ENCODE measurements at places on chromosomes 12 and 14.

- DNase-seq: no peak
These were observed 20.6 kb upstream of the PYGL start for GRCh38 chr14:50964683-50965390.

DNA sequence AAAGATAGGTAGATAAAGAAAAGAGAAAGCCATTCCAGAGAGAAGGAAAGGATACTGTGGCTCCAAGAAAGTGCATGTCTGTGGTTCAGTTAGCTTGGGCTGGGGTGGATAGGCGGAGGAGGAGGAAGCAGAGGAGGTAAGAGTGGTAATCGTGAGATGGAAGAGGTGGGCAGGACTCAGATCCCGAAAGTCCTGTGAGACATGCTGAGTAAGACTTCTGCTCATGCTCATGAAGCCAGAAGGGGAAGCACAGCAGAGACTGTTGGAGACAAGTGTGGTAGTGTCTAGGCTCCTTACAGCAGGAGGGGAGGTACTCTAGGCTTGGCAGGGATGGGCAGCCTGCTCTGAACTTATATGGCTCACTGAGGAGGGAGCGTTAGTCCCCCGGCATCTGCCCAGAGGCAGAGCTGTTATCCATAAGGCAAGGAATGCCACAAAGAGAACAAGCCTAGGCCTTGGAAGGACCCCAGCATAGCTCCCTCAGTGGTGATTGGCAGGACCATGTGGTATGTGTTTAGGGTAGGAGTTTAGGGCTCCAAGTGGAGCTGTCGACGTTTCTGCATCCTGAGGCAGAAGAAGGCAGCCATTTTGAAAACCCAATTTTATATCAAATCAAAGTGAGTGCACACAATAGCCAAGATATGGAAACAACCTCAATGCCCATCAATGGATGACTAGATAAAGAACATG lies 135.3 kb downstream of the SMOC1 start:
- no peak for DNase-seq

GRCh38 chr14:81716953-81717352 lies 183.3 kb upstream of the SEL1L start:
- DNase-seq: no peak

- DNase-seq: no peak
These were observed 393.1 kb upstream of the NOVA1 start for GRCh38 chr14:26990946-26991345.

DNA sequence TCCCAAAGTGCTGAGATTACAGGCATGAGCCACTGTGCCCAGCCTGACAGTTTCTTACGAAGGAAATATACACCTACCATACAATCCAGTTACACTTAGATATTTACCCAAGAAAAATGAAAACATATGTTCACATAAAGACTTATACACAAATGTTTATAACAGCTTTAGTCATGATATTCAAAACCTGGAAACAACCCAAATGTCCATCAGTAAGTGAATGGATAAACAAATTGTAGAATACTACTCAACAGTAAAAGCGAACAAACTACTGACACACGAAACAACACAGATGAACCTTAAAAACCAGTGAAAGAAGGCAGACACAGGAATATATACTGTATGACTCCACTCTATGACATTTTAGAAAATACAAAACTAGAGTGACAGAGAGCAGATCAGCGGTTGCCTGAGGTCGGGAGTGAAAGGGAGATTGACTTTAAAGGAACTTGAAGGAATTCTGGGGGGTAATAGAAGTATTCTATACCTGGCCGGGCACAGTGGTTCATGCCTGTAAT lies 83.6 kb downstream of the SPRING1 start:
- DNase-seq: no peak

Data from hematopoietic multipotent progenitor cell treated with erythropoietin and hydrocortisone succinate and interleukin-3 and kit ligand, for 17 days (in vitro differentiated cells).